ENCODE measurements at places on chromosomes 4 and X.

DNA sequence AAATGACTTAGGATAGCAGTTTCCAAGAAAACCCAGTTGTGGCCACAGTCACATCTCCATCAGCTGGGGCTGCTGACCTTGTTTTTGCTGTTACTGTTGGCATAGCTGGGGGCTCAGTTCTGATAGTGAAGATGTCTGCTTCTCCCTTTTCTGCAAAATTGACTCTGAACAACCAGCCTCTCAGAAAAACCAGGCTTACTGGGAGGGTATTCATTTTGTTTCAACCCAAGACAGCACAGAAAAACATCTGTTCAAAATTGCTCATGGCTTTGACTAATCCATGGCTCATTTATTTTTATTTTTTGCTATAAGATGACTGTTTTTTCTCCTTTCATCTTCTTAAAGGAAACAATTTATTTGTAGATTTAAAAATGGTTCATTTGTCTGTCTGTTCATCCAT, 53.1 kb downstream of the RASL11B start:
- DNase-seq: no peak

- no peak for DNase-seq
Measured at GRCh38 chr4:126023896-126024295, 709.1 kb downstream of the FAT4 start.

- DNase-seq: no peak
Measured at GRCh38 chr4:10456595-10457254, 501 bp downstream of the ZNF518B start.

DNA sequence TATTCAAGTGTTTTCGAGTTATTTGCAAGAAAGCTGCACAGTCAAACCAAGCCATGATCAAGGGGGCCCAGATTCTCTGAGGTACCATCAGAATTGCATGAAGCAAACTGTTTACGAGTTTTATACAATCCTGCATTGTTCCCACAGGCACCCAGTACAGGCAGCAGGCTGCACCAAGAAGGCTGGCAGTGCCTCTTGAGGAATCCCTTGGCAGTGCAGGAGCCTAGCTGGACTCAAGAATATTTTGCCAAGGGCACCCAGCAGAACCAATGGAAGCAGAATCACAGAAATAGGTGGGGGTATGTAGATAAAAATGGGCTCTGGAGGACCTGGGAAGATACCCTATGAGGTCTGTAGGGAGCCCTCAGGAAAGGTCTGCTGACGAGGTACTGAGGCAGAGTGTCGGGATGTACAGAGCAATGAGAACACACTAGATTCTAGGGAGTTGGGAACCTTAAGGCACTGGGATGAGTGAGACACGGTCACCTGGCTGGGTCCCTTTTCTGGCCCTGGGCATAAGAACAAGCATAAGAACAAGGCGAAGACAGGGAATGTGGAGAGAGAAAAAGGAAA, 2.5 kb upstream of the PLP1 start:
- DNase-seq: peak; percentile 10

GRCh38 chrX:153963546-153963945, 8.1 kb downstream of the HCFC1 start:
- no peak for DNase-seq
